ENCODE measurements at places on chromosomes 4 and X.
A peak's percentile ranks its signal among the peaks of the same experiment; 100 is the strongest.

- DNase-seq: peak; percentile 54
Observed at GRCh38 chrX:1450361-1451161, 2.1 kb downstream of the ASMTL start.

GRCh38 chr4:139501117-139501516 lies 47.2 kb downstream of the RAB33B start:
- no peak for DNase-seq

DNA sequence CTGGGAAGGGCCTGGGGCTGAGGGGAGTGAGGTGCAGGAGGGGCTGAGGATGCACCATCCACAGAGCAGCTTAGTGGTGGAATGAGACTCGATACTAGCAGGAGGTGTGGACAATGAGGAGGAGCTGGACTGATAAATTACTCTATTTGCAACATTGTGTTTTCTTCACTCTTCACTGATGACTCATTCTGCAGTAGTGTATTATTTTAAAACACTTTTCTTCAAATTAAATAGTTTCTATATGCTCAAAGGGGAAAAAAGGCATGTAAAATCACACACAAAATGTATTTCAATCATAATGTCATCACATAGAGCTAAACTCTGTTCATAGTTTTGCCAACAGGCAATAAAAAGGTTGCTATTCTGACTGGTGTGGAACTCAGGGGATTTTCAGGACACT lies 467.0 kb upstream of the CTSO start:
- DNase-seq: no peak

- DNase-seq: no peak
Observed at GRCh38 chr4:82469791-82470345, 39.5 kb downstream of the ENOPH1 start.

- peak; percentile 83 for DNase-seq
Observed at GRCh38 chr4:76950052-76950955, 752 bp downstream of the SEPTIN11 start.

GRCh38 chrX:43939187-43939926 lies 33.8 kb downstream of the NDP start:
- no peak for DNase-seq

All from sigmoid colon (tissue), 7 donors.